ENCODE measurements at places on chromosomes 1 and 21.

- DNase-seq, result peak; percentile 85
Measured at GRCh38 chr1:17335821-17336710, 28.1 kb downstream of the PADI4 start.

DNA sequence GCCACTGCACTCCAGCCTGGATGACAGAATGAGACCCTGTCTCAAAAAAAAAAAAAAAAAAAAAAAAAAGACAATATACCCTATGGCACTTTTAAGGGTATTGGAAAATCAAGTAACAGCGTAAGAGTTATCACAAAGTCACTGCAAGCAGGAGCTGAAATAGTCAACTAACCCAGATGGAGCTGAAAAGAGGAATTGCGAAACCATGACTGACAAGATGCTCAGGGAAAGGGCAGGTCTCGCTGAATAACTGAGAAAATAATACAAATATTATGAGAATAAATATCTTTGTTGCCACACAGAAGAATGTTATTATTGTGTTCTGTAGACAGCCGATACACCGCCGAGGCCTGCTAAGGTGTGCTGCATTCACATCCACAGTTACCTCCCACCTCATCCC is 17.8 kb downstream of the HLCS start:
- no peak for DNase-seq

- DNase-seq, result no peak
Measured at GRCh38 chr1:89666640-89667039, 33.7 kb downstream of the LRRC8C start.

DNA sequence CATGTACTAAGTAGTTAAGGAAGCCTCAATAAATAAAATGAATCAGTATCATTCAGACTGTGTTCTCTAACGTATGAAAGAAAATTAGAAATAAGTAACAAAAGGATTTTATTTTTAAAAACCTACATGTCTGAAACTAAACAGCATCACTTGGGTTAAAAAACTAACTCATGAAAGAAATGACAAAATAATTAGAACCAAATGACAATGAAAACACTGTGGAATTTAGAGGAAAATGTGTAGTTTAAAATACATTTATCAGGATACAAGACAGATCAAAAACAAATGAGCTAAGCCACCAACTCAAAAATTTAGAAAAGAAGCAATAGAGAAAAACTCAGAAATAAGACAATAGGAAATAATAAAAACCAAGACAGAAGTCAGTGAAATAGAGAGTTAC is 108.7 kb downstream of the TENT5C start:
- no peak for DNase-seq

- peak; percentile 79 for DNase-seq
Measured at GRCh38 chr1:50969611-50970508, at the start of gene CDKN2C. Gene CDKN2C, plus strand, starts transcription at chr1:50970245. Its CDS starts 124 bp downstream, at chr1:50970369.

GRCh38 chr1:14661222-14661621 is 62.7 kb downstream of the KAZN start:
- DNase-seq, result no peak

Data from activated CD8-positive, alpha-beta memory T cell treated with anti-CD3 and anti-CD28 coated beads for 24 hours (primary cell).